Activated CD4-positive, alpha-beta memory T cell treated with anti-CD3 and anti-CD28 coated beads for 36 hours (primary cell): ENCODE measurements at places on chromosomes 13 and 19.

GRCh38 chr19:46513461-46514236 is 18.0 kb upstream of the PNMA8B start:
- DNase-seq = peak; percentile 83

GRCh38 chr13:38821770-38822551 is 135.1 kb downstream of the FREM2 start:
- no peak for DNase-seq

GRCh38 chr19:31330237-31330636 is 19.0 kb downstream of the TSHZ3 start:
- DNase-seq = no peak

- DNase-seq = no peak
These were observed 9.3 kb upstream of the CDX2 start for GRCh38 chr13:27978301-27978968.

GRCh38 chr19:18696023-18696422 is 12.5 kb downstream of the CRTC1 start:
- no peak for DNase-seq

DNA sequence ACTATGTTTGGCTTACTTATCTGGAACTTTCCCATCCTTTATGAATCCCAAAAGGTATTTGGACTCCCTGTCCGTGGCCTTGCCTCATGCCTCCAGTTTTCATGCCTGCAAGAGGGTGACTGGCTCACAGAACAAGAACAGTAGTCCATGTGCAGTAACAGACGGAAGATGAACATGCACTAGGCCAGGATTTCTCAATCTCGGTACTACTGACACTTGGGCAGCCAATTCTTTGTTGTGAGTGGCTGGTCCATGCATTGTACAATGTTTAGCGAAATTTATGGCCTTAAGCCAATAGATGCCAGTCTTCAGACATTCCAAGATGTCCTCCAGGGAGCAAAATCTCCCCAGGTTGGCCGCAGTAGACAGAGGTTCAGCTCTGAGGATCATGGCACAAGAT is 61.9 kb downstream of the DOCK9 start:
- DNase-seq = no peak

DNA sequence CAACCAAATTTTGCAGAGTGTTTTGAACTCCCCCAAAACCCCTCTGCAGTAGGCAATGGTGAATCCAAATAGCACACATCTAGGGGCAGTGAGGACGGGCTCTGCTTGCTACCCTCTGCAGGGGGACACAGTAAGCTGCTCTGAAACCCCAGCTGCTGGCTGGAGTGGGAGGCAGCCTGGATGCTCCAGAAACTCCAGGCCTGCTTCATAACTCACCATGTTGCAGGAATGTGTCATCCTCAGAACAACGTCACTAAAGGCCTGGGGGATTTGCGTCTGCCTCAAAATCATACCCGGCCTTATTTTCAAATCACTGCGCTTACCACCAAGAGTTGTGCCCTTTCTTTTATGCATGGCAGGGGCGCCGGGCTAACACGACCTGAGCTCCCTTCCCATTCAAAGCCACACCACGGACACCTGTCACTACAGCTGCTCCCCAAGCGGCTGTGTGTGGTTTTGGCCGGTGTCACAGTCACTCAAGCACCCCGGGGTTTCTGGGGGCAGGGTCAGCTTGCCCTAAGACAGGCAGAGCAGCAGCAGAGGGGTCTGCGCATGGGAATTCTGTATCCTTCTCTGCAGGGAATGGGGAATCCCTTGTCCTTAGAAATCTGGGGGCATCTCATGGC is 93.9 kb downstream of the TSHZ3 start:
- no peak for DNase-seq

DNA sequence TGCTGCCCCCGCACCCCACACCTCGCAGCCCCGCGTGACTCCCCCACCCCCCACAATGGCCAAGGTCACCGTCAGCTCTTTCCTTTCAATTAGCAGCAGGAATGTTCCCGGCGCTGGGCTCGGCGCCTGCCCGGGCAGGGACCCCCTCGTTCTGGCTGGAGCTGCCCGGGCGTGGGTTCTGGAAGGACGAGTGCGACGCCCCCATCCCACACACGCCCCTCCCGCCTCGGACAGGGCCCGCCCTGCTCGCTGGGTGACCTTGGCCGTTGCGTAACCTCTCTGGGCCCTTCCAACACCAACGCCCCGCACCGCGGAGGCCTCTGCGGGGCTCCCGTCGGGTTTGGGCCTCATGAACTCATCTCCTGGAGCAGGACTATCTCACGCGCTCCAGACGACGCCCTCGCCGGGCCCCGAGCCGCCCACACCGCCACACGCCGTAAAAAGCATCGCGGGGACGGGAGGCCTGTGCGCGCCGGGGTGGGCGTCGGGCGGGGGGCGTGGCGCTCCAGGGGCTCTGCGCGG is 10.3 kb downstream of the PALM start:
- no peak for DNase-seq

- DNase-seq = peak; percentile 33
These were observed at the start of gene PRR36 for GRCh38 chr19:7874076-7874896. PRR36 (minus strand) TSS chr19:7874390; CDS start chr19:7873689, 701 bp downstream.

- no peak for DNase-seq
These were observed 710 bp downstream of the SHD start for GRCh38 chr19:4279530-4280422.

- no peak for DNase-seq
These were observed 159.5 kb downstream of the KDM4B start for GRCh38 chr19:5128251-5128935.

- DNase-seq = no peak
These were observed 3.2 kb downstream of the TMEM160 start for GRCh38 chr19:47044946-47045866.

GRCh38 chr13:50152224-50152623 is 137.0 kb downstream of the KCNRG start:
- DNase-seq = no peak

DNA sequence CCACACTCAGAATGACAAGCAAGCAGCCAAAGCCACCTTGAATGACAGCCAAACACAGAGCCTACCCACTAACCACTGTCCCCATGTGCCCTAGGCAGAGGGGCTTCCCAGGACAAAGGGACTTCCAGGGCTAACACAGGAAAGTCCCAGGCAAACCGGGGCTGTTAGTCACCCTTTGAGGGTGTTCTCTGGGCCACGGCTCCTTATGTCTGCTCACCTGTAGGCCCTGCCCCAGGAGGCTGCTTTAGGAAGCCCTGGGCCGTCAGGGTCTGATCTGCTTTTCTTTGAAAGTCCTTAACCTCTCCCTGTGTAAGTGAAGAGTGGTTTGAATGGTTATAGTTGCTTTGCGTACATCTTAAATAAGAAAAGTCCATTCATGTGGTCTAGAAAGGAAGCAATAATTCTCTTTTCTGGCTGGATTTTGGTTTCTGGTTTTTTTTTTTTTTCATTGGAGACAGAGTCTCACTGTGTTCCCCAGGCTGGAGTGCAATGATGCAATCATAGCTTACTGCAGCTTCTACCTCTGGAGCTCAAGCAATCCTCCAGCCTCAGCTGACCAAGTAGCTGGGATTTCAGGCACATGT is 161.4 kb downstream of the EFNB2 start:
- peak; percentile 16 for DNase-seq

GRCh38 chr13:77545626-77546412 is 10.3 kb downstream of the SCEL start:
- DNase-seq = no peak

DNA sequence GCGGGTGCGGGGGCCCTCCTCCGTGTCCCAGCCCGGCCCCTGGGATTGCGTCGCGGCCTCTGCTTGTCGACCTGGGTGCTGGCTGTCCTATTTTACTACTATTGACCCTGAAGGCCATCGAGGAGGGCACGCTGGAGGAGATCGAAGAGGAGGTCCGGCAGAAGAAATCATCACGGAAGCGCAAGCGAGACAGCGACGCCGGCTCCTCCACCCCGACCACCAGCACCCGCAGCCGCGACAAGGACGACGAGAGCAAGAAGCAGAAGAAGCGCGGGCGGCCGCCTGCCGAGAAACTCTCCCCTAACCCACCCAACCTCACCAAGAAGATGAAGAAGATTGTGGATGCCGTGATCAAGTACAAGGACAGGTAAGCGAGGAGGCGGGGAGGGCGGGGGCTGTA is 48.1 kb upstream of the LDLR start:
- no peak for DNase-seq

- no peak for DNase-seq
These were observed 6.4 kb downstream of the GARRE1 start for GRCh38 chr19:34260771-34261173.

DNA sequence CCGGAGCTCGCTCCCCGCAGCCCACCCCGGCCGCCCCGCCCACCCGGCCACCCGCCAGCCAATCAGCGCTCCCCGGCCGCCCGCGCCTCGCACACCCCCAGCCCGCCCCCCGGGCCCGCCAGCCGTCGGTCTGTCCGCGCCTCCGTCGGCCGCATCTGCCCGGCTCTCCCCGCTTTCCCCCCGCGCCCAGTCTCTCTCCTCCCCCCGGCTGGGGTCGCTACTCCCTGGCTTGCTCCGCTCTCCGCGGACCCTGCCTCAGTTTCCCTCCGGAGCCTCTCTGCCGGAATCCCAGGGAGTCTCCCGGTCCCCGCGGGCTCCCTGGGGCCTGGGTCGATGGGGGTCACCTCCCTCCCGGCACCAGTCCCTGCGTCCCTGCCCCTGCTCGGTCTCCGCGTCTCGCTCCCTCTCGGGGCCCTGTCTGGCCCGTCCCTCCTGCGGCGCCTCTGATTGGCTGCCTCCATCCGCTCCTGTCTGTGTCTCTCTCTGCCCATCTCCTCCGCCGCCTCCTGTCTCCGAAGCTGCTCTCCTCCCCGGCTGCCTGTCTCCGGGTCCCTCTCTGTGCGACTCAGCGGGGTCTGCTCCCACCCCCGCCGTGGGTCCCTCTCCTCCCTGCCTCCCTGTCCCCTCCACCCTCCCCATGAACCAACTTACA is 484 bp downstream of the IL11 start:
- peak; percentile 43 for DNase-seq
